ENCODE measurements at places on chromosomes 13 and 19.

- no peak for DNase-seq
Measured at GRCh38 chr19:28309070-28309469, 903.9 kb downstream of the UQCRFS1 start.

GRCh38 chr19:46610413-46610775, 9.3 kb downstream of the CALM3 start:
- DNase-seq, result no peak

DNA sequence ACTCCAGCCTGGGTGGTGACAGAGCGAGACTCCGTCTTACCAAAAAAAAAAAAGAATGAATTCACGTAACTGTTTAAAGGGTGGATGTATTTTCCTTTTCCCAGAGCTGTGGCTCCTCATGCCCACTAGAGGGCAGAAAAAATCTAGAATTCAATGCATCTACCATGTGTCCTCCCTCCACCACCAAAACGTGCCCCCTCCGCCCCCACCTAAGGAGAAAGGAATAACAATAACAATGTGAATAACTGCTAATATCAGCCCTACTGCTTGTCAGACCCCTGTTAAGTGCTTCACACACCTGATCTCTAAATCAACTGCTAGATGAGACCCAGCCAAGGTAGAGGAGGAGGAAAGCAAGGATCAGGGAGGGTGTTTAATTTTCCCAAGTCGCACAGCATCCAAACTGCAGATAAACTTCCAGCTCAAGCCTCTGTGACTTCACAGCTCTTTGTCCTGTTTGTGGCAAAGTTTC, 20.2 kb upstream of the PNMA8B start:
- DNase-seq, result peak; percentile 68

- DNase-seq, result no peak
Measured at GRCh38 chr13:110521296-110521680, 40.2 kb downstream of the RAB20 start.

GRCh38 chr19:35030257-35031071, at the start of gene SCN1B:
Gene SCN1B (plus strand): TSS chr19:35030470. CDS start chr19:35030821, 351 bp downstream.
- DNase-seq, result peak; percentile 91

DNA sequence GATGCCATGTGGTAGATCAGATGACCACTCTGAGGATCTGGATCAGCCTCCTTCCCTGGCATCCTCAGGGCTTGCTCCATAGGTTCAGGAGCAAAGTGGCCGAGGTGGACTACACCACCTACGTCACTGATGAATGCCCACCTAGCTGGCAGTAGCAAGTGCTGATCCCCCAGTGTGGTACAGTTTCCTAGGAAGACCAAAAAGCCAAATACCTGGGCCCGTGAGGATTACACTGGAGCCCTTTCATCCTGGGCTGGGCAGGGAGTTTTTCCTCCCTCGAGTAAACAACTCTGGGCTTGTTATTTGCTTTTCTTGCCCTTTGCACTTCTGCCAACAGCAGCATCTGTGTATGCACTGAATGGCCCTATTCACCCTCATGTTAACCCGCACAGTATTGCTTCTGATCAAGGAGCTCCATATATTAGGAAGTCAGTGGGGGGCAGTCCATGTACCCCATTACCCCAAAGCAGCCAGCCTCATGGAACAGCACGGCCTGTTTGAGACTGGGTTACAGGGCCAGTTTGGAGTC, 3.3 kb upstream of the MYADM start:
- DNase-seq, result no peak

DNA sequence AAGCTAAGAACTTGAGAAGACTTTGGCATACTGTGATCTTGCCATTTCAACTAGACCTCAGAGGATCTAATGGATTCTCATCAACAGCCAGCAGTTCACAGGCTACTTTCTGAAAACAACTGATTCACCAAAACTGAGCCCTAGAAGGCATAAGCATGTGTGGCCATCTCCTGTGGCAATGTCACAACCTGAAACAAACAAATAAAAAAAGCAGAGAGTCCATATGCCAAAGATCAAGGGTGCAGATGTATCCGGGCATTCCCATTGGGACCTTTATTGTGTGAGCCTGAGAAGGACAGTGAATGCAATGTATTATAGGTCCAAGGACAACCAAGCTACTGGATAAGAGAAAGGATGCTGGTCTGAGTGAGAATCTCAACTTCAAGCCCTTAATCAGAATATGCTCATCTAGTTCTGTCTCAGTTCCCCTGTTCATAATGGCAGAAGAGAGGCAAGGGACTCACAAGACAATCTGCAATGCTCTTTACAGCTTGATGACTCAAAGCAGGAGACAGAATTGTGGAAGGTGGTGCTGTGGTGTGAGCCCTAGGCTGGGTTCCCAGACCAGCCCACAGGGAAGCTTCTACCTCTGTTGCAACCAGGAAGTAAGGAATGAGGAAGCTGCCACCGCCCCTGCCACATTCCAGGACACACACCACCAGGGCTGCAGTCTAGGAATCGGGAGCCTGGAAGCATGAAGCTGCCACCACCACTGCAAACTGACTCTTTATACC, 133.7 kb downstream of the RAP2A start:
- DNase-seq, result peak; percentile 62

- DNase-seq, result no peak
Measured at GRCh38 chr13:43464578-43465264, 322.1 kb downstream of the ENOX1 start.

Data from iPS-NIHi11 (cell line).